ENCODE measurements at places on chromosomes 7 and 10.

DNA sequence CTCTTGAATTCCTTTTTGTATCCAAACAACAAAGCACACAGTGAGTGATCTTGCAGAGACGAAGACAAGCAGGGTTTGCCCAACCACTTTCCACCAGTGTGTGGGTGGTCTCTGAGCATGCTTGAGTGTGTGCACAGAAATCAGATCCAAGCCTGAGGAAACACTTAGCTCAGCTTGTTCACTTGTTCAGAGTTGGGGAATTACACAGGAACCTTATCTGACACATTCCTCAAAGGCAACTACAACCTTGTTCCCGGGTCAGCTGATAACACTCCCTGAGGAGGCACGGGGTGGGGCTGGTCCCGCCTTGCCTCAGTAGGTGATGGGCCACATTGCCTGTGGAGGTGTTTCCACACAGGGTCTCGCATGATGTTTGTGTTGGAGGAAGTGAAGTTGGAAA is 216.9 kb downstream of the DYNC1I1 start:
- DNase-seq: no peak

DNA sequence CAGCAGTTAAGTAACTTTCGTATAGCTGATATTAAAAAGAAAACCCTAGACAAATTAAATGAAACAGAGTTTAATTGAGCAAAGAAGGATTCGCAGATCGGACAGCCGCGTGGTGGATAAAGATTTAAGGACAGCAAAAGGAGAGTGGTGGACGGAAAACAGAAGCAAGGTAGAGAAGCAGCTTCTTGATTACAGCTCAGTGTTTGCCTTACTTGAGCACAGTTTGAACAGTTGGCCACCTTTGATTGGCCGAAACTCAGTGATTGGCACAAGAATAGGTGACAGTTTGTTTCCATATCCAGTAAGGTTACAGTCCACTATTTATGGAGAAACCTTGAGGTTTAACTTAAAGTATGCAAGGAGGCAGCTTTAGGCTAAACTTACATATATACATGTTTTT is 231.7 kb downstream of the GALNT17 start:
- DNase-seq: no peak

DNA sequence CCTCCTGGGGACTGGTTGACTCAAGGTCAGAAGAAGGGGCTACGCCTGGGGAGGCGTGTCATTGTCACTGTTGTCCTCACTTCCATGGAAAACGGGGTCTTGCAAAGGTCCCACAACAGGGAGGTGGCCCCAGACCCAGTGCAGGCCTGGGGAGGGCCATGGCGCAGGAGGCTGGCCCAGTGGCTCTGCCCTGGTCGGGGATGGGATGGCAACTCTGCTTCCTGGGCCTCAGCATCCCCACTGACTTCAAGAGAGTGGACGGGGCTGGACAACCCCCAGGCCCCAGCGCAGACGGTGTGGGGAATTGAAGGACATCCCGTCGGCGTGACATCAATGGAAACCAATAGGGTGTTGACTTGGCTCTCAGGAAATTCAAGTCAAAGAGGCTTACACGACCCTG is 35.2 kb downstream of the MICALL2 start:
- DNase-seq: no peak

- DNase-seq: no peak
Observed at GRCh38 chr10:31896968-31897384, 31.7 kb downstream of the ARHGAP12 start.

- DNase-seq: no peak
Observed at GRCh38 chr7:100886142-100886935, 3.2 kb downstream of the UFSP1 start.
